ENCODE measurements at places on chromosomes 16 and 17.

GRCh38 chr16:88943131-88943664 is 33.8 kb downstream of the CBFA2T3 start:
- no peak for DNase-seq

GRCh38 chr17:74822939-74823367 is 36.7 kb downstream of the GRIN2C start:
- DNase-seq = no peak

- DNase-seq = no peak
Measured at GRCh38 chr16:68640972-68641371, 4.1 kb upstream of the CDH3 start.

GRCh38 chr17:27793168-27793905 is 7.0 kb downstream of the NOS2 start:
- no peak for DNase-seq

GRCh38 chr17:37744633-37744927 is 279 bp downstream of the HNF1B start:
- no peak for DNase-seq

DNA sequence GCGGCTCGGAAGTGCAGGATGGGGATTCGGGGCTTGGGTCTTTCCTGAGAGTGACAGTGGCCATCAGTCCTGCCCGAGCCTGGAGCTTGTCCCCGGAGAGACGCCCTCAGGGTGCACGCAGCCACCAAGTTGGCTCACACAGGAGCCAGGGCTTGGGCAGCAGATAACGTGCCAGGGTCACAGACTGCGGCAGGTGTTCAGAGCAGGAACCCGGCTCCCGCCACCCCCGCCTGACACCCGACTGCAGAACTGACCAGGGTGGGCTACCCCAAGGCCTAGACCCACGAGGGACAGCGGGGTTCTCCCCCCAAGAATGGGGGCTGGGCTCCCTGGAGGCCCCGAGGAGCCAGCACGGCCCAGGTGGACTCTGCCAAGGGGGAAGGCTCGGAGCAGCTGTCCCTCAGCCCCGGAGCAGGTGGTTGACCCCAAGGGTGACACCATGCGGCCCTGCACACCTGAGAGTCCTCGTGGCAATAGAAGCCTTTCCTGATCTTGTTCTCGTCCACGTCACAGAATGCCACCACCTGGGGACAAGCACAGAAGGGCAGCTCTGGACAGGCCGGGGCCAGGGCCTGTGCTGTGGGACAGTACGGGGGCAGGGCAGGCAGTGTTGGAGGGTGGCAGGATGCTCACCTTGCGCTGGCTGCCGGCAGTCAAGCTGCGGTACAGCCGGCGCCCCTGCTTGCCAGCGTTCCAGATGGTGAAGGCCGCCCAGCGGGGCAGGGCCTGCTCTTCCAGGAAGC is 117.1 kb upstream of the ZNF750 start:
- DNase-seq = no peak

Data from CD4-positive, alpha-beta T cell (primary cell).